ENCODE measurements at places on chromosomes 4 and X.
A peak's percentile ranks its signal among the peaks of the same experiment; 100 is the strongest.

- no peak for DNase-seq
These were observed 256.1 kb upstream of the NOCT start for GRCh38 chr4:138759554-138759902.

- no peak for DNase-seq
These were observed 27.2 kb upstream of the MAGED1 start for GRCh38 chrX:51866210-51866609.

- no peak for DNase-seq
These were observed 446.7 kb upstream of the TENM3 start for GRCh38 chr4:181796502-181796901.

DNA sequence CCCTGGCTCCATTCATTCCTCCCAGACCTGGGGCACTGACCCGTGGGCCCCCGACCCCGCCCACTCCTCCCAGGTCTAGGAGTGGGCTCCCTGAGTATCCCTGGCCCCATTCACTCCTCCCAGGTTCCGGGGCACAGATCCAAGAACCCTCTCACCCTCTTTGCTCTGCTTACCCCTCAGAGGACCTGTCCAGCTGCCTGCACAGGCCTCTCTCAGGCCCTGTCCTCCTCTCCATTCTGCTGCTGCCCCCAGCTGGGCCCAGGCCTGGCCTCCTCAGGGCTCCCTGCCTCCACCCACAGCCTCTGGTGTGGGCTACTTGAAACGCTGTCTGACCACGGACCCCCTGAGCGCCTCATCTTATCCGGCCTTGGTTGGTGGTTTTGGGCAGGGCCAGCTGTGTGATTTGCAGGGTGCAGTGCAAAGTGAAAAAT, 217.7 kb upstream of the PSAPL1 start:
- DNase-seq: no peak

GRCh38 chr4:3656416-3657356, 109.5 kb upstream of the ADRA2C start:
- DNase-seq: no peak

DNA sequence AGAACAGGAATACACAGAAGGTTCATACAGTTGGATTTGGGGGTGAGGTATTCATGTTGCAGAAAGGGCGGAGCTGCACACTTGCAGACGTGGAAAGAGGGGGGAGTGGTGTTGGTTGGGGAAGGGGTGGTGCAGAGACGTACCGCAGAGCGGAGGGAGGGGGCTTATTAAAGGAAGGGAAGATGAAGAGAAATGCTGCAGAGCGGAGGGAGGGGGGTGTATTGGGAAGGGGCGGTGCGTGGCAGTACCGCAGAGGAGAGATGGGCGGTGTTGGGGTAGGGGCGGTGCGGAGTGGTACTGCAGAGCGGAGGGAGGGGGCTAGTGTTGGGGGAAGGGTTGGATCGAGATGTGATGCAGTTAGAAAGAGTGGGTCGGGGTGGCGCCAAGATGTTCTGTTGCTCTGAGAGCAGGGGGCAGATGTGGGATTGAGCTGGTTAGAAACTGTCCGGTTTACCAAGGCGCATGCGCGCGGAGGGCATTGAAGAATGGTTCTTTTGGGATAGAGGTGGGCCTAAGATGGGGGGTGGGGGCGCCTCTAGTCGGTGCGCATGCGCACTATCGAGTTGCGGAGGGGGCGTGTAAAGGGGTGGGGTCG, 900 bp downstream of the TRO start:
- DNase-seq: peak; percentile 72

DNA sequence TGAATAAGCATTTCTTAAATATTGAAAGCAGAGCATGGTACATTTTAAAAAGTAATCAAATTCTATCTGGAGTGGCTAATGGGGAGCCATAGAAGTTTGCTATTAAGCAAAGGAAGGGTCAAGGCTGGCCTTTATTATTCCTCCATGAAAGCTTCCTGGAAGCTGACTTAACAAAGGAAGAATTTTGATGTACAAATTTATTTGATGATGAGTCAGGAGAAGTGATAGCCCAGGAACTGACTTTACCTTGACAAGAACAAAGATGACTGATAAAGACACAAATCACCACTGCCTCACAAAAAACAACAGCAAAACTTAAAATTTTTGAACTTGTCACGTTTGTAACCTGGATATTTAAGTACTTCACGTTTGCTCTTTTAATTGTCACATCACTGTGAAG, 872.1 kb downstream of the PCDH7 start:
- no peak for DNase-seq

GRCh38 chr4:85298037-85298436, 176.9 kb upstream of the ARHGAP24 start:
- no peak for DNase-seq

- DNase-seq: no peak
These were observed 1.2 kb upstream of the TRPC5 start for GRCh38 chrX:112083624-112084326.

DNA sequence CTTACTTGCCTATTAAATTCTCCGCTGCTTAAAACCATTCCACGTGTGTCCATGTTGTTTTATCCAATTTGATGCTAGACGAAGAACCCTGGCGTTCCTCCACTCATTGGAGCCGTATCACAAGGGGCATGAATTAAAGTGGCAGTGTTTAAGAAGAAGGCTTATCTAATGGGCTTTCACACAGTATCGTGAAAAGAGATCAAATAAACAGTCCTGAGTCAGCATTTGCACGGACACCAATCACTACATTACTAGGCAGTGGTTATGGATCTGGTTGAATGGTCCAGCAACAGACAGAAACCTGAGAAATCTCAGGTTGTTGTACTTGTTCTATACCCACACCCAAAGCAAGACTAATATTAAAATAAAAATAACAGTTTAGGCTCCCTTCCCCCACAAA, 671.6 kb downstream of the FAT4 start:
- no peak for DNase-seq

GRCh38 chrX:41033299-41033698, 51.9 kb upstream of the USP9X start:
- DNase-seq: no peak

GRCh38 chr4:100295792-100296191, 105.5 kb upstream of the DDIT4L start:
- DNase-seq: no peak

DNA sequence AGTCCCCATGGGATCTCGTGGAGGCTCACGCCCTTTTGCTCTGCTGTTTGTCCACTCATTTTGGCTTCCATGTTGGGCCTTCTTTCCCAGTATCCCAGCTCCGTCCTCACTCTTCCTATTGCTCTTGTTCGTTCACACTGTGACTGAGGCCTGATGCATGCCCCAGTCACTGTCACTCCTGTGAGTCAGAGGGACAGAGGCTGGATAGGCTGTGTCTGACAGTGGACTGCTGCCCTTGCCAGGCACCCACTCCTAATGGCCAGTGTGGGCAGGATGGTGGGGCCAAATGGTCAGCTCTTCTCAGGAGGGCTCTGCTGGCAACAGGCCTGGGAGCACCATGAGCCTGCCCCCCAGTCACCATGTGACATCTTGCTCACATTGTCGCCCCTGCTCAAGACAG, 40.0 kb downstream of the HADH start:
- DNase-seq: no peak

DNA sequence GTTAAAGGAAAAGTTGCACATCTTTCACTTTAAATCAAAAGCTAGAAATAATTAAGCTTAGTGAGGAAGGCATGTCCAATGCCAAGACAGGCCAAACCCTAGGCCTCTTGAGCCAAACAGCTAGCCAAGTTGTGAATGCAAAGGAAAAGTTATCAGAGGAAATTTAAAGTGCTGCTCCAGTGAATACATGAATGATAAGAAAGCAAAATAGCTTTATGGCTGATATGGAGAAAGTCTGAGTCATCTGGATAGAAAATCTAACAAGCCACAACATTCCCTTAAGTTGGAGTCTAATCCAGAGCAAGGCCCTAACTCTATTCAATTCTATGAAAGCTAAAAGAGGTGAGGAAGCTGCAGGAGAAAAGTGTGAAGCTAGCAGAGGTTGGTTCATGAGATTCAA, 23.8 kb downstream of the NPFFR2 start:
- DNase-seq: no peak

DNA sequence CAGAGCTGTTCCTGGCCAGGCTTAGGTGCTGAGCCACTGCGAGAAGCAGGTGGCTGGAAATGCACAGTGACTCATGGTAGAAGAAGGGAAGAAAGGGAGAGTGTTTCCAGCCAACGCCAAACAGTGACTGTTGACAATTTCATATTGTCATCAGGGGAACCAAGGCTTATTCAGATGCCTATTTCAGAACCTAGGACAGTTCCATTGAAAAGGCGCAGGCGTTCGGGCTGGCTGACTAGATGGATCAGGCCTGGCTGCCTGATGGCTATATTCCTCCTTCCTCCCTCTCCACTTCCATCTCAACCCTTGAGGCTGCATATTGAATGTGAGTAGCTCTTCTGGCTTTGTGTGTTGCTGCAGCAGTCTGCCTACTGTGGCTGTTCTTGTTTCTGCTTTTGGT, 73.0 kb upstream of the FRMPD4 start:
- no peak for DNase-seq

DNA sequence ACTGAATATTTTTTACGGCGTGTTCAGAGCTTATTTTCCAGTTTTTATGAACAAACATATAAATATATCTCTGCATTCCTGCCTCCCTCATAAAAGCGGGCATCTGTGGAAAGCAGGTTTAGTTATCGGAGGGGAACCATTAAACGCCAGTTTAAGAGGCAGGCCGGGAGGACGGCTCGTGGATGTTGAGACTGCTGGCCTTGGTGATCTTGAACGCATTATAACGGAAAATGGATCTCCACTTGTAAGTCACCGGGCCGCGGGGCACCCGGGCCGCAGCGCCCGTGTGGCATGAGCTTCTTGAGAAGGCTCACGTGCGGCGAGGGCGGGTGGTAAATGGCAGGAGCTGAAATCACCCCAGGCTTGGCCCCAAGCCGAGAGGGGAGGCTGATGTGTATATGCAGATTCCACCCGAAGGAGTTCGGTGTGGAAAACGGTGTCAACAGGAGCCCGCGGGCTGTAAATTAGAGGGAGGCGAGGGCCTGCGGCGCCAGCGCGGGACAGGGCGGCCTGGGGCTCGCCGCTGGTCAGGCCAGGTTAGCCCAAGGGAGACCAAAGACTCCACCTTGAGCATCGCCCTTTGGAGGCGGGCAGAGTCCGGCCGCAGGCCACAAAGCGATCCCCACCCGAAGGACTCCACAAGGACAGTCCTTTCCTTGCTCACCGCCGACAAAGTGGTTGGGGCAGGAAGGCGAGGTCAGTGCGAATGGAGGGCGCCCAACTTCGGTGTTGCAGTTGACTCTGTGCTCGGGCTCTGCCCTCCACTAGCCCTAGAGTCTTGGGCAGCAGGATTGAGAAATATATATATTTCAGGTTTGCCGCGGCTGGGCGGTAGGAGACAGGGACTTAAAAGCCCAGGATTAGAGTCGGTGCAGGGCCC, 1.3 kb upstream of the HAND2 start:
- DNase-seq: no peak

DNA sequence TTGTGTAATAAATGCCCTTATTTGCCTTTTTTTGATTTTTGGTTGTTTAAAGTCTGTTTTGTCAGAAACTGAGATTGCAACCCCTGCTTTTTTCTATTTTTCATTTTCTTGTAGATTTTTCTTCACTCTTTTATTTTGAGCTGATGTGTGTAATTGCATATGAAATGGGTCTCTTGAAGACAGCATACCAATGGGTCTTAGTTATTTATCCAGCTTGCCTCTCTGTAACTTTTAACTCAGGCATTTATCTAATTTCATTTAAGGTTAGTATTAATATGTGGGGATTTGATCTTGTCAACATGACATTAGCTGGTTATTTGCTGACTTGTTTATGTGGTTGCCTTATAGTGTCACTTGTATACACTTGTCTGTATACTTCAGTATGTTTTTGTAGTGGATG, 378.0 kb downstream of the CPXCR1 start:
- no peak for DNase-seq

DNA sequence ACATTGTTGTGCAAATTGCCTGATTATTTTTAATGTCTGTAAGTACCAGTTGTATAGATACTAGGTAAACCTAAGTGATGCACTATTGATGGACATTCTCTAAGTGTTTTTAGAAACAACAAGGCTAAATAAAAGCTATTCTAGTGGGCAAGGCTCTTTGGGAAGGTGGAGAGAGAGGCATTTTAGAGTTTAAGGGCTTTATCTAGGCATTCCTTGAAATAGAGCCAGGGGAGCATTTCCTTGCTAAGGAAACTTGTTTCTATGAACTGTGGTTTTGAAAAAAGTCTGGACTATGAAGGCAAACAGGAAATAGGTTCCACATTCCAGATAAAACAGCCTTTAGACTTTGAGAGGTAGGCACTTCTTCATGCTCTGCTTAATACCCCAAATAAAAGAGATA, 23.8 kb downstream of the BMX start:
- DNase-seq: no peak

- DNase-seq: no peak
These were observed 76.4 kb upstream of the TLR3 start for GRCh38 chr4:185992585-185992984.

GRCh38 chr4:81498551-81499099, 26.9 kb upstream of the RASGEF1B start:
- no peak for DNase-seq

DNA sequence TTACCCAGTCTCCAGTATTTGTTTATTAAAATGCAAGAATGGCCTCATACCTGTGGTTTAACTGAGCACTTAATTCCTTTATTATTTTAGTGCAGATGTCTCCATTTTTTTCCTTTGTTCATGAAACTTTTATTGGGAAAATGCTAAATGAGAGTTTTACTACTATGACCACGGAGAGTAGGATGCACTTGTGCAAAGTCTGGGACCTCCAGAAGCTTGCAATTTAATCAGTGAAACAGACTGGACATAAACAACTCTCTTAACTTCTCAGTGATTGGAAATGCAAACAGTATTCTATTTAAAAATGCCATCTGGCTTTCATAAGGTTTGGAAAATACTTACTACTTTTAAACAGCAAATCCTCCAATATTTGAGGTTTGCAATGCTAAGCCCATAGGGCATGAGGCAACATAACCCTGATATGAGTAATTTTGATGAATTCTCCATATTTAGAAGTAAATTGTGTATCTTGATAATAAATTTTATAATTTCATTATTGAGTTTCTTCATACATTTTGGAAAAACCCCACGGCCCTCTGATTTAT, 718.7 kb upstream of the MAGEB2 start:
- DNase-seq: no peak

- no peak for DNase-seq
These were observed 476.4 kb downstream of the AFF2 start for GRCh38 chrX:148976571-148977400.

DNA sequence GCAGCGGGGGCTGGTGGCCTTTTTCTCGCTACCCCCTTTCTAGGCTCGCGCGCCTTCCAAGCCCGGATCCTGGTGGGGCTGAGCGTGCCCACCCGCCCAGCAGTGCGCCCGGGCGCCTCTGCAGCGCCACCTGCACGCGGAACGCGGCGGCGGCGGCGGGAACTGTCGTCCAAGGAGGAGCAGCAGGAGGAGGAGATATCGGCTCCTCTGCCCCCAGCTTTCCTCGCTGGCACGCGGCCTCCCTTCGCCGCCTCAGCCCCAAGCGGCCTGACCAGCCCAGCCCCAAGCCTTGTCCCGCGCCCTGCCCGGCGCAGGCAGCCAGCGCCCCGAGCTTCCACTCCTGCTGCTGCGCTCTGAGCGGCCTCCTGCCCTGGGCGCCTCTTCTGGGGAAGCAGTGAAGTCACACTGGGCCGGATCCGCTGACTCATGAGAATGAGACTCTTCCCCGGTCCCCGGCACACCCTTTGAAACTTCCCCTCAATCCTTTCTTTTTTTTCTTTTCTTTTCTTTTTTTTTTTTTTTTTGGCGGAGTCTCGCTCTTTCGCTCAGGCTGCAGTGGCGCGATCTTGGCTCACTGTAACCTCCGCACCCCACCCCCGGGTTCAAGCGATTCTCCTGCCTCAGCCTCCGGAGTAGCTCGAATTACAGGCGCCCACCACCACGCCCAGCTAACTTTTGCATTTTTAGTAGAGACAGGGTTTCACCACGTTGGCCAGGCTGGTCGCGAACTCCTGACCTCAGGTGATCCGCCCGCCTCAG, 10.6 kb upstream of the ELF4 start:
- DNase-seq: peak; percentile 34
